CD4-positive, alpha-beta T cell treated with Interleukin-12 subunit alpha and Interleukin-12 subunit beta, for 1 hour (primary cell): ENCODE measurements at places on chromosomes 13 and 19.

GRCh38 chr19:17378271-17378670, 1.1 kb upstream of the PLVAP start:
- no peak for DNase-seq

DNA sequence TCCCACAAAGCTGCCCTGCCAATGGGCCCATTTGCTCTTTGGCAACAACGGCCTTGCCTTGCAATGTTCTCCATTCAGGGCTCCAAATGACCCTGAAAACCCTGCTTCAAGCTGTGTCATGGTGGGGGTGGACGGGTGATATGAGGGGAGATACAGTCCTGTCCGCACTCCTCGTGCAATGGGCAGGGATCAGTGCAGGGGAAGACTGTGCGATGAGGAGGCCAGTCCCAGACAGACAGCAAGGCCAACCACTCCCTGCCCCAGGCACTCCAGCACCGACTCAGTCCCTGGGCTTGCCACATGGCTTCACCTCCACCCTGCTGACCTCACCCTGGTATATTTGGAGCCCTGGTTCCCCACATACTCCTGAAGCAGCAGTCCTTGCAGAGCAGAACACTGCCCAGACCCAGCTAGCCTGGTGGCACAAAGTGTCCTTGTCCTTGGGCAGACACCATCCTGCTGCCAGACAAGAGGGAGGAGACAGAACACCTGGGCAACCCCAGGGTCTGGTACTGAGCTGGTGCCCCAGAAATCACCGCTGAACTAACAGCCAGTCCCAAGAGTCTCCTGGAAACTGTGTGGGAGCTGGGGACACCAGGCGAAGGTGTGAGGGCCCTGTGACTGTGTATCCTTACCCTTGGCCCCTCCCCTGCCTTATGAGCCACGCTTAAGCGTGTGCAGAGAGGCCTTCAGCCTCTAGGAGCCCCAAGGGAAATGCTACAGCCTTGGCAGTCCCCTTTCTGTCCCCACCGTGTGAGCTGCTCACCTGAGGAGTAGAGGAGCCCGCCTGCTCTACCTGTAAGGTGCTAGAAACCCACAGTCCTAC, 9.1 kb upstream of the SLC35E1 start:
- DNase-seq, result no peak

DNA sequence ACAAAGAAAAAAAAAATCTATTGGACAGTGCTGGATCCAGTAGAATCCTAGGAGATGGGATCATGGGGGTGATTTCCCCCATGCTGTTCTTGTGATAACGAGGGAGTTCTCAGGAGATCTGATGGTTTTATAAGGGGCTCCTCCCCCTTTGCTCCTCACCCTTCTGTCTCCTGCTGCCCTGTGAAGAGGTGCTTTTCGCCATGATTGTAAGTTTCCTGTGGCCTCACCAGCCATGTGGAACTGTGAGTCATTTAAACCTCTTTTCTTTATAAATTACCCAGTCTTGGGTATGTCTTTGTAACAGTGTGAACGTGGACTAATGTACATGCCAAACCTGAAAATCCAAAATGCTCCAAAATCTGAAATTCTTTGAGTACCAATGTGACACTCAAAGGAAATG, 45.5 kb downstream of the ARHGEF7 start:
- DNase-seq, result no peak

GRCh38 chr19:17121736-17122293, 46.2 kb downstream of the MYO9B start:
- DNase-seq, result no peak

- DNase-seq, result no peak
Measured at GRCh38 chr13:30587739-30588138, 30.0 kb upstream of the USPL1 start.

DNA sequence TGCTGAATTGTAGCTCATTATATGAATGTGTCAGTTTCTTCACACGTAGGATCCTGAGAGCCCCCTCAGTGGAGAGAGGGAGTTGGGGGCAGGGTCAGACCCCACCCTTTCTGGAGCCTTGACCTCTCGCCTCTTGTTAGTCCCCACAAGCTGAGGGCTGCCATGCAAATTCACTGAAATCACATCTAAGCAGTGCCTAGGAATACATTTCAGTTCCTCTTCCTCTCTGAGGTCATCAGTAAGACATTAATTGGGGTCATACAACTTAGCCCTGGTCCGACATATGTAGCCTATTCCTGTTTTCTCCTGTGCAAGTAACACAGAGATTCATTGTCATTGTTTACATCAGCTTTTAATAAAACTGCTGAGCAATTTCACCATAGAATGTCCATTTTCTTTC, 30.0 kb downstream of the MYO9B start:
- DNase-seq, result no peak

DNA sequence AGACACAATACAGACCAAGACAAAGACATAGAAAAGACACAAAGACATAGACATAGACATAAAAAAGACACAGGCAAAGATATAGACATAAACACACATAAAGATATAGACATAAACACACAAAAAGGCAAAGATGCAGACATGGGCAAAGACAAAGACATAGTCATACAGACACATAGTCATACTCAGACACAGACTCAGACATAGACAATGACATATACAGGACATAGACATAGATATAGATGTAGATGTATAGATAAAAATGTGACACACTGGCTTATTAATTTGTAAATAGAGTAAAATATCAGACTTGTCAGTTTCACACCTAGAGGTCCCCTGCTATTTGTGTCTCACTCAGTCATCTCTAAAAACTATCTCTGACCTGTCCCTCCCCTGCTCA, 42.8 kb downstream of the OR10H4 start:
- DNase-seq, result no peak

GRCh38 chr13:39665763-39666162, 10.3 kb downstream of the COG6 start:
- DNase-seq, result no peak

GRCh38 chr19:32819419-32820400, 49.9 kb downstream of the SLC7A9 start:
- no peak for DNase-seq

- no peak for DNase-seq
Measured at GRCh38 chr19:44747739-44748425, 626 bp upstream of the BCL3 start.

GRCh38 chr19:30557212-30557611, 185.0 kb downstream of the ZNF536 start:
- DNase-seq, result no peak

DNA sequence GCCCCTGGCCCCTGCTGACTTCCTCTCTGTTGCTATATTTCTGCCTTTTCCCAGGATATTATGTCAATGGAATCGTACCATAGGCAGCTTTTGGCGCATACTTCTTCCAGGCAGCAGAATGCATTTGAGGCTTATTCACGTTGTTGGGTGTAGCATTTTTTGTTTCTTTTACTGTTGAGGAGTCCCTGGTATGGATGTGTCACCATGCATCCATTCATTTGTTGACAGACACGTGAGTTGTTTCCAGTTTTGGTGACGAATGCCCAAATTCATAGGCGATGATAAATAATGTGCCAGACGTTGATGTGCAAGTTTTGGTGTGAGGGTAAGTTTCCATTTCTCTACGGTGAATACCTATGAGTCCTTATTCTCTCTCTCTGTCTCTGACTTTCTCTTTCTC, 5.0 kb downstream of the NFILZ start:
- DNase-seq, result no peak

DNA sequence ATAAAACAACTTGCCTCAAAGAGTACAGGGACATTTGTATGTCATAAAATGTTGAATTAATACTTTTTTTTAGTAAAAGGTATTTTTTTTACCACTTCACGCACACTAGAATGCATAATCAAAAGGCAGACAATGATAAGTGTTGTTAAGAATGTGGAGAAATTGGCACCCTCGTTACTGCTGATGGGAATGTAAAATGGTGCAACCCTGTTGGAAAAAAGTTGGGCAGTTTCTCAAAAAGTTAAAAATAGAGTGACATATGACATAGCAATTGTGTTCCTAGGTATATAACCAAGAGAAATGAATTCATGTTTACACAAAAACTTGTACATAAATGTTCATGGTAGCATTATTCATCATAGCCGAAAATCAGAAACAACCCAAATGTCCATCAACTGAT, 109.5 kb downstream of the PIBF1 start:
- DNase-seq, result no peak

GRCh38 chr19:11848594-11849469, at the start of gene ZNF439:
Gene ZNF439, plus strand, starts transcription at chr19:11848726. Its CDS starts 142 bp downstream, at chr19:11848868.
- peak; percentile 88 for DNase-seq

GRCh38 chr13:79593641-79594275, 112.8 kb downstream of the NDFIP2 start:
- DNase-seq, result no peak

DNA sequence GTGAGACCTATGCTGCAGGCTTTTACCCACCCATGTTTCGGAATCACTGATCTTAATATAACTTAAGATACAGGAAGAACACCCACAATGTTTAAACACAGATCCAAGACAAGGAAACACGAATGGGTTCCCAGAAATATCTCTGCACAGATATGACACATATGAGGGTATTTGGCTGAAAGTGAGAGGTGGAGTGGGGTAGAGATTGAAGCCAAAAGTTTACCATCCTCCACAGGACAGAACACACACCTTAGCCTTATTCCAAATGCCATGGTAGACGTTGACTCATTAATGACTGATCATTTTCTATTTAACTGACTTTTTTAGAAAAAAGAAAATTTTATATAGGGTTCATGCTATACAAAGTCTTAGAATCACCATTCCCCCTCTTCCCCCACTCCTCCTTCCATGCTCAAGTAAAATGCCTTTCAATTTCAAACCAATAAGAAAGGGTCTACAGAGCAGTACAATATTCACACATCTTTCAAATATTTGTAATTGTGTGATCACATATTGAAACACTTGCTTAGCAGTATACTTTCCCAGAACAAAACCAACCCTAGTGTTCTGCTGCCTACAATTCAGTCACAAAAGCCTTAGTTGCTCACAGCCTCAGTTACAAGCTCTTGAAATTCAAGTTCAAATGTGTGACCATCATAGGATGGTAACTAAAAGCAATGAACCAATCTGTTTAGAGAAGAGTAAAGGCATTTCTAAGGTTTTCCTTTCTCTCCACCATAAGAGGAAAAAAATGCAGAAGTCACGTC, 11.8 kb upstream of the DOCK9 start:
- no peak for DNase-seq

- DNase-seq, result no peak
Measured at GRCh38 chr19:49744946-49745381, 18.1 kb downstream of the TSKS start.

GRCh38 chr19:29603308-29603707, 2.8 kb upstream of the POP4 start:
- DNase-seq, result no peak

DNA sequence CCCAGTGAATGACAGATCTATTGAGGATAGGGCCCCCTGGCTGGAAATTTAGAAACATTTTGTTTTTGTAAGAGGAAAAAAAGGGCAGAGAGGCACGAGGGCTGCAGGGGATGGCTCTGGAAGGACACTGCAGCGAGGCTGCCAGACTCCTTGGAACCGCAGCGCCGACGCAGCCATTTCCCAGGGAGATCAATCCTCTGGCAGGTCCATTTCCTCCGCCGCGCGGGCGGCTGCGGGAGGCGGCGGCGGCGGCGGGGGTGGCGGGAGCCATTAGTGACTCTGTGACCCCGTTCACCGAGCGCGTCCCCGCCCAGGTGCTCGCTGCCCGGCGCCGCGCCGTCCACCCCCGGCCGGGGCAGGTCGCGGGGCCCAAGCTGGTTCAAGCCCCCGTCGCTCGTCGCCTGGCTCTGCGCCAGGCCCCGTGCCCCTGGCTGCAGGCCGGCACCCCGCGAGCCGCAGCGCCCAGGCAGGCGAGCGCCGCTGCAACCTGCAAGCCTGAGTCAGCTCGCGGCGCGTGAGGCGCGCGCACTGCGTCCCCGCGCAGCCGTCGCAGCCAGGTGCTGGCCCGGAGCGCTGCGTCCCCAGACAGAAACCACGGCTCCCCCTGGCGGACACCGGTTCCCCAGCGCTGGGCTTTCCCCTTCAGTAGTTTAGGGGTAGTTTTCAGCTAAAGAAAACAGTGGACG, 192.6 kb downstream of the KATNAL1 start:
- DNase-seq, result peak; percentile 92

DNA sequence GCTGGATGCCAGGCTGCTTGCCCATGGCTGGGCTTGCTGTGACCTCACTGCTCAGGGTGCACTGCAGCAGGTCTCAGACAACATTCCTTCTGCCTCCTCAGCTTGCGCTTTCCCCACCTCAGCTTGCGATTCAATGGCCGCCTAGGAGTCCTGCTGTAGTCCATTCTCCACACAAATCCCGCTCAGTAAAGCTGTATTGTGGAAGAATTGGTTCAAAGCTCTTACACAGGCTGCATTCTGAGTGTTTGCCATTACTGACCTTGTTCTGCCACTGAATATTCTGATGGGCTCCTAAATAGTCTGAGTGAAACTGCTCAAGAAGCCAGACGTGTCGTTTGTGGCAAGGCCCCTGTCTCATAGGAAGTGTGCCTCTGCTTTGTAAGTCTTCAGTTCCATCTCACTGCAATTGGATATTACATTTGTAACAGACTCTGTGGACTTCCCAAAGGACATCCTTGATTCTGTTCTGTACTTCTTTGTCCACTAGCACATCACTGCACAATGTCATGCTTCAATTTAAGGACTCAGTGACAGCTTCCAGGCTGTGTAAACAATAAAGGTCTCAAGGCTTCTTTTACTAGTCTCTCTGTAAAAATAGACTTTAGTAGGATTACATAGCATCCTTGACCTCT, 49.8 kb downstream of the KATNAL1 start:
- DNase-seq, result no peak

DNA sequence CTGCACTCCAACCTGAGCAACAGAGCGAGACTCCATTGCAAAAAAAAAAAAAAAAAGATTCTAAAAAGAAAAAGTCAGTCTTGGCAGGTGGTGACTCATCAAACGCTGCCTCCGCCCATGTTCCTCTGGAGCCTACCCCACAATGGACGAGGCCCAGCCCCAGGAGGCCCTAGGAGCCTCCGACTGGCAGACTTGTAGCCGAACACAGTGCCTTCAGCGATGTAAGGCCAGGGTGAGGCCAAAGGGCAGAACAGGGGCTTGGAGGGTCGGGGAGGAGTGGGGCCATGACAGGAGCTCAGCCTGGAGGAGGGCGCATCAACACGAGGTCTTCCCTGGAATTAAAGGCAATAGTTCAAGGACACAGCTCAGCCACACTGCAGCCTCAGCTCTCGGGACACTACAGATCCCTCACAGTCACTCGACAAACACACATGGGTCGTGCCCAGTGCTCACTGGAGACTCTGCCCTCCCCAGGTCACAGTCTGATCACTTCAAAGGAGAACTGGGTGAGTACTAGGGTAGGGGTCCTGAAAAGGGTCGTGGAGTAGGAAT, 5.1 kb downstream of the USE1 start:
- DNase-seq, result no peak

- DNase-seq, result no peak
Measured at GRCh38 chr13:98420554-98421175, 156.2 kb downstream of the STK24 start.

- no peak for DNase-seq
Measured at GRCh38 chr13:95926231-95926630, 127.0 kb downstream of the UGGT2 start.

GRCh38 chr19:37303591-37304171, 67.2 kb upstream of the ZNF527 start:
- DNase-seq, result no peak
